NCI-H69 (cell line): ENCODE measurements at places on chromosomes 5 and 9.
A peak's percentile ranks its signal among the peaks of the same experiment; 100 is the strongest.

- no peak for DNase-seq
Measured at GRCh38 chr9:128669786-128670185, 13.1 kb upstream of the DYNC2I2 start.

DNA sequence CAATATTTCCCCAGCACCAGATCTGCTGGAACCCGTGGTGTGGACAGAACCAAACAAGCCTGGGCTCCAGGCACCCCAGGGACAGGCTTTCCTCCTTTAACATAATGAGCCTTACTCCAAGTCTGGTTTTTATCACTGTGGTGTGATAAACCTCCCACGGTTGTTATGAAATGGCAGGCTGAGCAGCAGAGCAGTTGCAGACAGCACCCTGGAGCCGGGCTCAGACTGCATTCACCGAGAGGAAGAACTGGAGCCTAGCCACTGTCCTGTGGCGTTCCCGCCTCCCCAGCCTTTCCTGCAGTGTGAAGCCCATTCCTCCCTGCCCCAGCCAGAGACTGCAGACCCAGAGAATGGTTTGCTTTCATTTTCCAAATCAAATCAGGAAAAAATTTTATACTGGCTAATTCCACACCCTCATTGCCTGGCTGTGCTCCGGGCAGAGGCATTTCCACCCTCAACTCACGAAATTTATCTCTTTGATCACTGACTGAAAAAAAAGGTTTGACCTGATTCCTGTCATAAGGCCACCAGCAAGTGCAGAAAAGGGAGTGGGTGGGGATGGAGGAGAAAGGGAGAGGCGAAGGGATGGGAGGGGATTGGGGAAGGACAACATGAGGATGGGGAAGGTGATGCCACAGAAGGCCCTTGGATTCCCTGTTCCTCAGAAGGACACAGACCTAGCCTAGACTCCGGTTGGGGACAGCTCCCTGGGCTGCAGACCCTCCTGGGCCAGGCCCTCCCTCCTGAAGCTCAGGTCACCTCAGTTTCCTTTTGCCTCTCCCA, 18.9 kb downstream of the IPPK start:
- DNase-seq, result no peak

DNA sequence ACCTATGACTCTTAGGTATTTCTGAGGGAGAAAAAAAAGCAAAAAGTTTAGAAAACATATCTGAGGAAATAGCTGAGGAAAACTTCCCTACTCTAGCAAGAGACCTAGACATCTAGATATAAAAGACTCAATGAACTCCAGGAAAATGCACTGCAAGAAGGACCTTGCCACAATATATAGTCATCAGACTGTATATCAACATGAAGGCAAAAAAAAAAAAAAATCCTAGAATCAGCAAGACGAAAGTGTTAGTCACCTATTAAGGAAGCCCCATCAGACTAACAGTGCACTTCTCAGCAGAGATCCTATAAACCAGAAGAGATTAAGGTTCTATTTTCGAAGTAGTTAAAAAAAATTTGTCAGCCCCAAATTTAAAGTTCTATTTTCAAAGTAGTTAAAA, 166.2 kb downstream of the TMEM38B start:
- DNase-seq, result no peak

GRCh38 chr5:30736669-30737068, 456.8 kb upstream of the CDH6 start:
- peak; percentile 14 for DNase-seq

DNA sequence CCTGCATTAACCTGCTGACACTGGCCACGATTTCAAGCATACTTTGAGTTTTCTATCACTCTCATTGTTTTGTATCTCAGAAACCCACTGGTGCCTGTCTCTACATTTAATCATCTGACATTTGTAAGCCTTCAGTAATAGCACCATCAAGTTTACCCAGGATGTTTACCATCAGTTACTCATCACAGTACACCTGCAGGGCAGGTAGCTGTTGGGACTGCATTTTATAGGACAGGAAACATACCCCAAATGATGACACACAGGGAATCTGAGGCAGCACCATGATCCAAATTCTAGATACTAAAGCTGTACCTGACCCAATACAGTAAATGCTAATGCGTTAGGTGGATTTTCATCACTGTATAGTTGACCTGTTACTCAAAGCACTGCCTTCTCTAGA, 114.2 kb downstream of the FEM1C start:
- peak; percentile 79 for DNase-seq

- no peak for DNase-seq
Measured at GRCh38 chr5:68994645-68995044, 99.2 kb upstream of the SLC30A5 start.

GRCh38 chr5:73312146-73312871, 136.3 kb downstream of the FOXD1 start:
- DNase-seq, result no peak

- no peak for DNase-seq
Measured at GRCh38 chr5:39264528-39264927, 45.2 kb upstream of the FYB1 start.

DNA sequence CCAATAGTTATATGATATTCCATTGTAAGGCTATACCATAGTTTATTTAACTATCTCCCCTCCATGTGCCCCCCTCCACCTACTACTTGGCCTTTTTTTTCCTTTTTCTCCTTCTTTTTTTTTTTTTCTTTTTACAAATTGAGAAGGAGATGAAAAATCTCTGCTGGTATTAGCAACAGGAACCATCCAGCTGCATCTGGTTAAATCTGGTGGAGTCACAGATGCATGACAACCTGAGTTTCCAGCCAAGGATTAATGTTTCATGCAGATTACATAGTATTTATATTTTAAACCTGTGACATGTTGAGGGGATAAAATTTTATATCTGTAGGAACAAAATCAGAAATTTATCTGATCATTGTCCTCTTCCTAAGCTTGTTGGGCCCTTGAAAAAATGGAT, 128.5 kb upstream of the IQGAP2 start:
- no peak for DNase-seq

- DNase-seq, result no peak
Measured at GRCh38 chr9:27421577-27421976, 102.5 kb upstream of the IFNK start.

DNA sequence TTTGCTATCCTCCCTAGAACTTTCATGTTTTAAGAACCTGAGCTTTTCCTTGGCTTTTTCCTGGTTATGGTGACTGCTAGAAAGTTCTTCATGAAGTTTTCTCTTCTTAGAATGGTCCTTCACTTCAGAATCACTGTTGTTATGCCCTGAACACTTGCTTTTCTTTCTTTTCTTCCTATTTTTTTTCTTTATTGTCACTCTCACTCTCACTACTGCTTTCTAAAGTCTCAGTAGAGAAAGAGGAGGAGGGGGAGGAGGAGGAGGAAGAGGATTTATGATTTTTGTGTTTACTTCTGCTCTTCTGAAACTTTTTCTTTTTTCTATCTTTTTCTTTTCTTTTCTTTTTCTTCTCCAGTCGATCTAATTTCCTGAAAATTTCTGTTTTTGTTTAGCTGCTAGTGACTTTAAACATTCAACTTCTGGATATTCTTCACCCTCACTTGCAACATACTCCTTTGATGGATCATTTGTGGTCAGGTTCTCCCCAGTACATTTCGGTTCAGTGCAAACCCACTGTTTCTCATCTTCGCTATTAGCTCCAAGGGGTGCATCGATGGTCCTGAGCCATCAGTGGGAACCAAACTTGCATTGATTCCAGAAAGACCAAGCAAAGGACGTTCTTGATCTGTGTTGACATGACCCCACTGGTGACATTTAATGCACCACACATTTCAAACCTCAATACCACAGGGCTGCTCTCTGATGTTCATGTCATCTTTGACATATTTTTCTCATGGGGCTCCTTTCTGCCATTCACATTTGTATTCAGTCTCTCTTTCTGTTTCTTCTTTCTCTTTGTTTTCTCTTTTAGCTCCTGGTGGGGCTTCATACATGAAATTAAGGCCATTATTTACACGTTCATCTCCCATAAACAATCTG, 81.6 kb upstream of the HAND1 start:
- no peak for DNase-seq

GRCh38 chr5:149288436-149288835, 16.8 kb downstream of the AFAP1L1 start:
- DNase-seq, result no peak

- peak; percentile 93 for DNase-seq
Measured at GRCh38 chr9:136267261-136268111, 21.9 kb upstream of the QSOX2 start.

GRCh38 chr5:38193015-38193581, 65.3 kb upstream of the EGFLAM start:
- DNase-seq, result peak; percentile 75

GRCh38 chr5:134576386-134577021, 51.0 kb downstream of the JADE2 start:
- no peak for DNase-seq

- no peak for DNase-seq
Measured at GRCh38 chr9:90288275-90288639, 354.4 kb downstream of the DIRAS2 start.

DNA sequence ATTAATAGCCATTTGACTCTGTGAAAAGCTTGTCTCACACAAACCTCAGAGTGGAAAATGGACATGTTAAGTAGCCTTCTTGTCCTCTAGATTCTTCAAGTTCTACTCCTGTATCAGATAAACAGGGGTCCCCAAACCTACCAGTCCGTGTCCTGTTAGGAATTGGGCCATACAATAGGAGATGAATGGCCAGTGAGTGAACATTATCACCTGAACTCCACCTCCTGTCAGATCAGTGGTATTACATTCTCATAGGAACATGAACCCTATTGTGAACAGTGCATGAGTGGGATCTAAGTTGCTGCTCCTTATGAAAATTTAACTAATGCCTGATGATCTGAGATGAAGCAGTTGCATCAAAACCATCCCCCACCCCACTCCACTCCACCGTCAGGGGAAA, 136.3 kb downstream of the TMEM232 start:
- peak; percentile 30 for DNase-seq

DNA sequence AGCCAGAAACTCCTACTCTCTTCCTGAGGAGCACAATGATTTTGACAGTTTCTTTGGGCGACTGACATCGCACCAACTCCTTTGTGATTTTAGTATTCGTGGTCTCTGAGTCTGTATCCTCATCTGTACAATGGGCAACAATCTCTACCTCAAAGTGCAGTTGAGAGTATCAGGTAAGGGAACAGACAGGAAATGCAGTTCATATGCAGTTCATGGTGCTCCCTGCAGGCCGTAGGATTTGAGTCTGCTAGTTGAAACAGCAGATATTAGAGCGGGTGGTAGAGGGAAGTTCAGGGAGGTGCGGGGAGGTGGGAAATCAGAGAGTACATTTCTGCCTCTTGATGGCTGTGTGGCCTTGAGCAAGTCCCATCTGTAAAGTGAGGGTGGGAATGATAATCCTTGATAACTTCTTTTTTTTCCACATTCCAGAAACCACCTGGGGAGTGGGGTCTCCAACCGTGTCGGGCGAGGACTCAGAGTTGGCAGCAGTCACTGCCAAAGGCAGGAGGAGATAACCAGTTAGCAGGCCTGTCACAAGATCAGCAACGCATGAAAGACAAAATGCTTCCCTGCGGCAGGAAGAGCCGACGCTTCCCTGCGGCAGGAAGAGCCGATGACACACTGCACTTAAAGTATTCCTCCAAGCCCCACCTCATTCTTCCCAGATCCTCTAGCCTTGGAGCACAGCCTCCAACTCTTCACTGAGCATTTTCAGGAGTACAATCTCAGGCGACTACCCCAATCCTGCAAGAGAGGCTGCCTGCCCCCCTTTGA, 6.0 kb upstream of the NEK6 start:
- peak; percentile 46 for DNase-seq

DNA sequence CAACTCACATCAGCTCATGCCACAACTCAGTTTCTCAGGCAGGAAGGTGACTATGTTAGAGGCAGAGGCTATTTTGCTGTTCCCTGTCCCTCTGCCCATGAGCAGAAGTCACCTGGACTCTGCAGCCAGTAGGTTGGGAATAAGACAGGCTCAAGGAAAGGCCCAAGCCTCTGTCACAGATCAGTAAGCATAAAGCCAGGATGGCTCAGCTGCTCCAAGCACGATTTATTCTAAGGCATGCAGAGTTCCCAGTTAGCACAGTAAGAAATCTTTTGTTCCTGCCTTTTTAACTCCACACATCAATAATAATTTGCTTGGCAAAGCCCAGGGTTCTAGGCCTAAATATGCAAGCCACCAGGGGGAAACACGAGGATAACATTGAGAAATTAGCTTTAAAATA, 249.0 kb upstream of the ADRA1B start:
- DNase-seq, result no peak

- no peak for DNase-seq
Measured at GRCh38 chr5:141634720-141635119, 1.9 kb downstream of the HDAC3 start.

DNA sequence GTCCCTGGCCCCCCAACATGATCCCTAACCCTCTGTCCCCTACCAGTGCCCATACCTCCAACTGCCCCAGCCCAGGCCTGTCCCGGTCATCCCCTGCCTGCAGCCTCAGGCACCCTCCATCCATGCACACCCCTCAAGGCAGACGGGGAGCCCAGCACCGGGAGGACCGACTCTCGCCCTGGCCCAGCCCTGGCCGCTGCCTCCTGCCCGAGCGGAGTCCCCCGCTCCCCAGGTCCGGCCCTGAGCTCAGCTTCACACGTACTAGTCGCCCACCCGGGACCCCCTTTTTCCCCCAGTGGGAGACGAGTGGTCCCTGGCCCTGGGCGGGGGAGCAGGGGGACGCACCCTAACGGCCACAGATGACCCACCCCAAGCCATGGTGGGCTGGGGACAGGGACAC, 49.0 kb upstream of the UBAC1 start:
- no peak for DNase-seq

DNA sequence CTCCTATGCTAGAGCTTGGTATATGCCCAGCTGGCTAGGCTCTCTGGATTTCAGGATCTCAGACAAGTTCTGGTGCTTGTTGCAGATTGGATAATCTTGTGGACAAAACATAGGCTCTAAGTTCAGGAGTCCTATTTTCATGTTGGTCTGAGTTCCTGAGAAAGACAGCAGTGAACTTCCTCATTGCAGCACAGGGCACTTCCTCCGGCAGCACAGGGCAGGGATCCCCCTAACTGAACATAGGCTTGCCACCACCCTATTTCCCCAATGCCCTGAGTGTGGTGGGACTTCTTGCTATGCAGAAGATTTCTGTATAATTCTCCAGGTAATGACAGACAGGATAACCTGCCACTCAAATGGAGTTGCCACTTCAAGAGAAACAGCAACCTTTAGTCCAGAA, 220.1 kb downstream of the PIK3R1 start:
- no peak for DNase-seq

DNA sequence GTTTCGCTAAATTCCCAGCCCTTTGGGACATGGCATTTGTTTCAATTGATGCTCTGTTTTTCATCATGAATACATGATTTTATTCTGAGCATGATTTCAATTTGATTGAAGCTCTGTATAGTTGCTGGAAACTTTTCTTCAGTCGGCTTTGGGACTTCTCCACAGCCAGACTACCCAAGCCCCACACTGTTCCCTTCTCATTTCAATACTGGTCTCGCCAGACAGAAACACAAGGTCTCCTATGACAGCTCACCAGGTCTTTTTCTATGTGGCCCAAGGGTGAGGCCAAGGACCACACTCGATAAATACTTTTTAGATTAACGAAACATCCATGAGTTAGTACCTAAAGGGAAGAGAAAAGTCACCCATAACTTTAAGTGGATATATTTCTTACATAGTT, 132.2 kb downstream of the ARL15 start:
- no peak for DNase-seq

- DNase-seq, result no peak
Measured at GRCh38 chr5:153799466-153799865, 239.2 kb downstream of the FAM114A2 start.
